Cortex of kidney (tissue), 1 donor: ENCODE measurements at places on chromosomes 7 and 10.

DNA sequence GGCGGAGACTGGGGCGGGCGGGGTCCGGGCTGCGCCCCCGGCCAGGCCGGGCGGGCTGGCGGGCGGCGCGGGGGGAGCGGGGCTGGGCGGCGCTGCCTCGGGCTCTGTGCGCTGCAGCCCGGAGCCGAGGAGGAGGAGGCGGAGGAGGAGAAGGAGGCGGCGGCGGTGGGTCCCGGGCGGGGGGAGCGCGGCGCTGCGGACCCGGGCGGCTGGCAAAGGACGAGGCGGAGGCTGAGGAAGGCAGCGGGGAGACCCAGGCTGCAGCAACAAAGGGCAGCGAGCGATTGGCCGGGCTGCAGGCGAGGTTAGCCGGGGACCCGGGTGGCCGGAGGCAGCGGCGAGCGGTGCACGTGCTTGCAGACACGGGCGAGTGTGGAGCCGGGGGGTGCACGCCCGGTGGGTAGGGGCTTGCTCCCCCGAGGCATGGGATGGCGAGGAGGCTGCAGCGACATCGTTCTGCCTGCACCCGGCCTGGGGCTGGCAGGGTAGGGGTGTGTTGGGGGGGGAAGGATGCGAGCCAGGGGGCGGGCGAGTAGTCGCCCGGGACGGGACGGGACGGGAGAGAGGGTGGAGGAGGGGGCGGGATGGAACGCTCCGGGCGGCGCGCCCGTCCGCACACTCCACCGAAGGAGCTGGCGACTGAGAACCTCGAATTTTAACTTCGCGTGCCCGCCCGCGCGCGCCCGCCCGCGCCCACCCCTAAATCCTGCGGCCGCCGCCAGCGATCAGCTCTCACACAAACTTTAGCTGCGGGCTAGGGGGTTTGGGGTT is 844 bp upstream of the KAT6B start:
- DNase-seq = no peak

DNA sequence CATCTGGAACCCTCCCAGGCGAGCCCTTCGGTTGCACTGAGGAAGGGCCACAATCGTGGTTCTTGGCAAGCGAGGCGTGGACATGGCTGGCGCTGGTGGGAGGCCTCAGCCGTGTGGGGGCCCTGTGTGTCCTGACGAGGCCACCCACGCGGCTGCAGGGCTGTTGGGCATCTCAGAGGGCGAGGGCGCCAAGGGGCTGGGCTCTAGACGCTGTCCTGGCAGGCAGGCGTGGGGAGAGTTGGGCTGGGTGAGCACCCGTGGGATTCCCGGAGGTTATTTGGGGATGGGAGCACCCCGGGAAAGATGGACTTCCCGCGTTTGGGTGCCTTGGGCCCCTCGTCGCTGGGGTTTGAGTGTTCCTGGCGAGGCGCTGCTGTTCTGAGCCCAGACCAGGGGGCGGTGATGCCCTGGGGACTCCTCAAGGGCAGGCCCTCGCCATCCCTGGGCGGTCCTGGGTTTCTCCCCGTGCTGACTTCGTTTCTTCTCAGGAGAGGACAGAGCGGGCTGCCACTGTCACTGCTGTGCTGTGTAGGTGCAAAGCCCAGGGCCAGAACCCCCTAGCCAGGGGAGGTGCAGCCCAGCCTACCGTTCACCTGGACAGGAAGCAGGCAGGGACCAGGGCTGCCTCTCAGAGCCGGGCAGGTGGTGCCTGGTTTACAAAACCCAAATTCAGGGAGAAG is 87.2 kb downstream of the DNAJB6 start:
- no peak for DNase-seq

- no peak for DNase-seq
Measured at GRCh38 chr10:15120523-15120922, 23.4 kb downstream of the RPP38 start.

- no peak for DNase-seq
Measured at GRCh38 chr7:107100824-107101223, 56.3 kb downstream of the PRKAR2B start.

DNA sequence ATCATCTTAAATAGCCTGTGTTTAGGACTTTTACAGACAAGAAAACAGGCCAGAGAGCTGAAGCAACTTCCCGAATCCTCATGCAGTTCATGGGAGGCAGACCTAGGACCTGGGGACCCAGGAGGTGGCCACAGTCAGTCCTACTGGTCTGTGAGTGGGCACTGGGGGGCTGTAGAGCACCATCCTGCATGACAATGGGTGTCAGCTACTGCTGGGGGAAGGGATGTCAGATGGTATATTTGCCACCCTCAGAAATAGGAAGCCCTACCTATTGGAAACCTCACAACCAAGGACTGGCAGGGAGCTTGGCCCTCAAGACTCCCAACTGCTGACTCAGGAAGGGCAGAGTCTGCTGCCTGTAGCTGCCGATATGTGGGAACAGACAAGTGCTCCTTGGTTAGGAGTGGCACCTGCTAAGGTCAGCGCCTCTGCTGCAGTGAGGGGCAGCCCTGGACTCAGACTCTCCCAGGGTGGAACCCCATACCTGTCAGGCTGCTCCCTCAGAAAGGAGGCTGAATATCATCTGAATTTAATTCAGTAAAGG is 29.7 kb downstream of the OGDH start:
- DNase-seq = no peak

DNA sequence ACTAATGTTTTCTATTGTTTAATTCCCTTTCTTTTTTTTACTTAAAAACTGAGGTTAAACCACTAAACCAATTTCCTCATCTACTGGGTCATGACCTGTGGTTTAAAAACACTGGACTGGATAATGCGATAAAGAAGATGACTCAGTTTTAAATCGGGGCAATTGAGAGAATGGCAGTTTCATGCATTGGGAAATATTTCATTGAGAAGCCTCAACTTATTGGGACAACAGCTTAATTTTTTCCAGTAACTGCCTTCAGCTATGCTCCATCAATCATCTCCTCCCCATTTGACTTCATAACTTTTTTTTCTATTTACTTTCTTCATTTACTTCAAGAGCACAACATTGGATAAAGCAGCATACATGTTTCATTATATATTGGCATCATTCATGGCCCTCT is 61.8 kb upstream of the MET start:
- no peak for DNase-seq

DNA sequence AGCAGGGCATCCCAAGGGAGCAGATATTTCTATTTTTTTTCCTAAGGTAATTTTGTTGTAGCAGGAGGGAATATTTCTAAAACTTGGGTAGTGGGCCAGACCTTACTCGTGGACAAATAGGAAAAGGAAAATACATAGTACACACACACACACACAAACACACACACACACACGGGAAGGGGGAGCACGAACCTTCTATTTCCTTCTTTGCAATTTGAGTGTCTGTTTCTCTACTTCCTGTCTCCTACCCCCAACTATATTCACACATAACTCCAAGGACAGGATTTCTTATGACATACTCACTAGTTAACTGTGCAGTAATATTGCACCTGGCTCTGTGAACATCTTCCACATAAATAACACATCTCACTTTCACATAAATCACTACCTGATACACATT is 4.4 kb downstream of the LDB1 start:
- no peak for DNase-seq

DNA sequence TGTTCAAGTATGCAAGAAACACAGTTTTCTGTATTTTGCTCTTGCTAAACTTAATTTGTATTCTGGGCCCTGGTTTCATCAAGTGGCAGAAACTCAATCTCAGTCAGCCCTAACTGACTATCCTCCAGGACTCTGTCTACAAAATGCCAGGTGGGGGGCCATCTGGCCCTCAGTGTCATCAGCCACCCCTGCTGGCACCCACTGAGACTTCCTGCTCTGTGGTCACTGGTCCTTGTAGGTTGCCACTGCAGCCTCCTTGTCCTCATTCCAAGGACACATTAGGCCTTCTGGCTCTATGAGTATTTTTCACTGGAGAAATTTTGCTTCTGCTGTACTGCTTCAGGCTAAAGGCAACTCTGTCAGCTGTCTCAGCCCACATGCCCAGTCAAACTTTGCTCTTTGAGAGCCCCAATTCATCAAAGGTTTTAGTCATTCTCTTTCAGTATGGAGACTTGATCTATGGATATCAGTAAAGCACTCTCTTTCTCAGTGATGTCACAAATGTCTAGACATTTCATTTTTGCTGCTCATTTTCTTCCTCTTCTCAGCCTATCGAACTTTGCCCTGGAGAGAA is 163.6 kb downstream of the KCND2 start:
- no peak for DNase-seq

- no peak for DNase-seq
Measured at GRCh38 chr7:30048582-30048981, 20.4 kb downstream of the PLEKHA8 start.

GRCh38 chr7:45021604-45022296 is 21.7 kb downstream of the CCM2 start:
- DNase-seq = no peak

DNA sequence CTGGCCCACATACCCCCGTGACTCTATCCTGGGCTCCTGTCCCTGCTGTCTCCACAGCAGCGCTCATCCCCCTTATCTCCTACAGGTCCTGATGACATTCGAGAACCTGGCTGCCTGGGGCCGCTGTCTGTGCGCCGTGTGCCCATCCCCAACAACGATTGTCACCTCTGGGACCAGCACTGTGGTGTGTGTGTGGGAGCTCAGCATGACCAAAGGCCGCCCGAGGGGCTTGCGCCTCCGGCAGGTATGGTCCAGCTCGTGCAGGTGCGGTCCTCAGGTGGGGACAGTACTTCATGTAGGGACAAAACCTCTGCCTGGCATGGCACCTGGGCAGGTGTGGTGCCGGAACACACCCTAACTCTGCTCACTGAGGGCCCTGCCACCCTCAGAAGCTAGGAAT is 30.4 kb upstream of the LRRC18 start:
- DNase-seq = no peak

DNA sequence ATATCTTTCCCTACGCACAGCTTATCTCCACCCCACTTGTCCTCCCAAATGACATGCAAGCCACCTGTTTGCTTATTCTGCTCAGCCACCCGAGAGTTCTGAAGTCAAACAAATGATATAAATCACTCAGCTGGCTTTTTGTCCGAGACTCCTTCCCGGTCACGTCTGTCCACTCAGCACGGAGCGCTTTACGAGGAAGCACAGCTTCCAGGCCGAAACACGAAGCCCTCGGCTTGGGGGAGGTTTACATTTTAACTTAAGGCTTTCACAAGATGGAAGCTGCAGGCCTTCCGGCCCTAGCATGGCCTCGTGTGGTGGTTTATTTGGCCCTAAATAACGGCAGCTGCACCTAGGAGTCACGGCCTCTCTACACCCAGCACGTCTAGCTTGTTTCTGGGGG is 60.1 kb upstream of the GNA12 start:
- no peak for DNase-seq

DNA sequence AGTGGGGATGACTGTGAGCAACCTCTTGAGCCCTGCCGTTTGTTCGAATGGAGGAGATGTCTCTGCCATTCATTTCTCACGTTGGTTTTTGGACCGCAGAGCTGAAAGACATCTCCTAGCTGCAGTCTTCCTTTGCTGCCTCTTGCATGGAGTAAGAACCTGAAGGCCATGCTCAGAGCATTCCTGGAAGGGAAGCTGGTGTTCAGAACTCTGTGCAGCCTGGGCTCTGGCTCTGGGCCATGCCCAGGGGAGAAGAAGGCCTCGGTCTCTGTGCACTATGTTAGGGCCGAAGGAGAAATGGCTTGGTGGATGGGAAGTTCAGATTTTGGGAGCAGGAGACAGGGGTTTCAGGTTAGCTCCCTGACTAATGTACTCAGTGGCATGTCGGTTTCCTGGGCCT is 22.9 kb downstream of the SFTPD start:
- no peak for DNase-seq

DNA sequence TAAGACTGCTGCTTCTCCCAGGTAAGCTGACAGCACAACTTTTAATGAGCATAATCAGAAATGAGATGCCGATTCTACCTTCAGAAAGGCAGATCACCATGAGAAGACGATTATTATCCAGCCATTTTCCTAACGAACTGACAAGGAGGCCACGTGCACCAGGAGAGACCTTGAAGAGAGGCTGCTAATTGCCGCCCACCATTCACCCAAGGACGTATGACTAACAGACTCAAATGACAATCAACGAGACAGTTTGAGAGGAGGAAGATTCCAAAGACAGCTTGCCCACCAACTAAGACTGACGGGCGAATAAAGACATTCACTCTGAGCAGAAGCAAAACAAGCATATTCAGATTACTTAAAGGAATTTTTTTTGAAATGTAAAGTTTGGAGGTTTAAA is 301.9 kb upstream of the TAC1 start:
- DNase-seq = no peak

DNA sequence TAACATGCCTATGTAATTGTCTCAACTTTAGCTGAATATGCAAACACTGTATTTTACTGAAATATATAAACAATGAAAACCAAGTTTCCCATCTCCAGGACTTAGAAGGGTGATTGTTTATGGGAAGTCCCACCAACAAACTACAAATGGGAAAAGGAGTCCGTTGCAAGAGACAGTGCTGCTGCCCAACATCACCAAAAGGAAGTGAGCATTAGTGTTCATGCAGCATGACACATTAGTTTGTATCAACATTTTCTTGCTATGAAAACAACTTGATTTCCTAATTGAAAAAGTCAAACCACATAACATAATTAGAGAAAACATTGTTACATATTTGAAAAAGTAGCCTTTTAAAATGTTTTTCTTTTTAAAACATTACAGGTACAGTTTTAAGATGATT is 138.5 kb downstream of the ZNF438 start:
- no peak for DNase-seq

- DNase-seq = no peak
Measured at GRCh38 chr10:38127812-38128211, 33.7 kb downstream of the ZNF37A start.

DNA sequence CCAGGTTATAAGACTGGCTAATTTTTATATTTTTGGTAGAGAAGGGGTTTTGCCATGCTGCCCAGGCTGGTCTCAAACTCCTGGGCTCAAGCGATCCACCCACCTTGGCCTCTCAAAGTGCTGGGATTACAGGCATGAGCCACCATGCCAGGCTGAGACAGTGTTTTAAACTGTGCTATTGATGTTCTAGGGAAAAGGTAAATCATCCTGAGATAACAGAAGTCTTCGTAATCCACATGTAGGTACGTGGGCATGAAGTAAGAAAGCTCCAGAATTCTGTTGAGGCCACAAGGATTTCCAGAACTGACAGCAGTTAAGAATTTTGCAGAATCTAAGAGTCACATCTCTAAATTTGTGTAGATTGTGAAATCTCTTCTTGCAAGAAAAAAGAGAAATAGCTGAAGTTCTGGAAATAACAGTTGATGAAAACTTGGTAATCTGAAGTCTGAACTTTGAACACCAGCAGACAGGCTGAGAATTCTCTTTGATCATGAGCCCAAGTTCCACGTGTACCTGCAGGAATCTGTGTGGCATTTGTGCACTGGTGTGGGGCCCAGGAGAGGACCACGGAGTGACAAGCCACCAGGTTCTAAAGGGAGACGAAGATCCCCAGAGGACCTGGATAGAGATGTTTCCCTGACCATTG is 24.6 kb downstream of the C7orf33 start:
- no peak for DNase-seq

GRCh38 chr7:43481902-43482678 is 100.8 kb upstream of the STK17A start:
- no peak for DNase-seq

DNA sequence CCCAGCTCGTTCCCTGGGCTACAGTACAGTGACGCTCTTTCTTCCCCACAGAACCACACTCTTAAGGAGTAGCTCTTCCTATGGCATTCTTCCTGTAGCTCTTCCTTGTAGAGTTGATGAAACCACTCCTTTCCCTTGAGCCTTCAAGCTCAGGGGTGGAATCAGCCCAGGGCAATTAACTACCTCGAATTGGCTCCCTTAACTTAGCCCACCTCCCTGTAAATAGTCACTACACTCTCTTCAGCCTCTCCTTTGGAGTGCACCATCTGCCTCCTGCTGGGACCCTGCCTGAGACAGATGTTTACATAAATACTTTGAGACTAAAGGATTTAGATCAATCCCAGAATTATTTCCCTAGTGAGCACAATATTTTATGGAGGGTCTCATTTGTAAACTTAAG is 537.8 kb upstream of the AUTS2 start:
- DNase-seq = no peak
